ENCODE measurements at places on chromosomes 5 and 9.

GRCh38 chr9:72527801-72528195 is 6.4 kb downstream of the TMC1 start:
- DNase-seq, result no peak

- DNase-seq, result no peak
Measured at GRCh38 chr5:181259974-181260719, 796 bp downstream of the TRIM52 start.

DNA sequence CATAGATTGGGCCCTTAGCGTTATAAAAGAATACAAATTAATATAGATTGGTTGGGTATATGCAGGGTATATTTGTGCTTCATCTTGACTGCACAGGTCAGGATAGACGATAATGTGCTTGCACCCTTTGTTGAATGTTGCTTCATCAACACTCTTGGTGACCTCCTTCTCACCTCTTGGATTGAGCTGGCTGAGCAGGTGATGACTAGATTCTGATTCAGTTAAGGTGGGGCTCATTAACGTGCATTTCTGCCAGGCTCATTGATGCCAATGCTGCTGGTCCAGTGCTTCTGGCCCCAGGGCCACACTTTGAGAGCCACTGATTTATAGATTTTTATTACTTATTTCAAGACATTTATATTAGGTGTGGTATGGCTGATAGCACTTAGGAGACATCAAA is 27.7 kb downstream of the PCSK5 start:
- DNase-seq, result no peak

DNA sequence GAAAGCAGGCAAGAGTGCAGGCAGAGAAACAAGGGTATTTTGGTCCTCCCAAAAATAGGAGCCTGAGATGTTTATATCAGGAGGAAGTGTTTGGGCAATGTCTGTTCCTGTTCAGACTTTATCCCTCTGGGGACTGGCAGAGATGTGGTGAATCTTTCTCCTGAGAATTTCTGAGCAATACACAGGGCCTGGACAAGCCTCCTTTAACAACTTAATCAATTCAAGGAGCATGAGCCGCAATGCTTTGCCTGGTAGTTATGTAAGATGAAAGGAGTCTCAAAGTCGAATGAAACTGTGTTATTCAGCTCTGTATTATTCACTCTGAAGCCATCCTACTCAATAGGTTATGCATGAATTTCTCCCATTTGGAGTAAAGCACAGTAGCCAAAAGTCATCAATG is 365.6 kb downstream of the MAN2A1 start:
- no peak for DNase-seq

GRCh38 chr5:134037160-134037559 is 32.4 kb upstream of the VDAC1 start:
- no peak for DNase-seq

GRCh38 chr5:138538943-138539627 is 4.0 kb downstream of the ETF1 start:
- no peak for DNase-seq

DNA sequence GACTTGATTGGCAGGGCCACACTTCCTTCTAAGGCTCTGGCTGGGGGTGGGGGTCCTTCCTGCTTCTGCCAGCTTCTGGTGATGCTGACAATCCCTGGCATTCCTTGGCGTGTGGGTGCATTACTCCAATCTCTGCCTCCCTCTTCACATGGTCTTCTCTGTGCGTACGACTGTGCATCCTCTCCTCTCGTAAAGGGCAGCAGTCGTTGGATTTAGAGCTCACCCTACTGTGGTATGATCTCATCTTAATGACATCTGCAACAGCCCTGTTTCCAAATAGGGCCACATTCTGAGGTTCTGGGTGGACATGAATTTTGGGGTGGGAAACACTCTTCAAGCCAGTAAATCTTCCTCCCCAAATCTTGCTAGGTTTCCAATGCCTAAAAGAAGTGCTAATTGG is 36.8 kb downstream of the ROPN1L start:
- DNase-seq, result no peak

- no peak for DNase-seq
Measured at GRCh38 chr9:111843971-111844370, 49.2 kb upstream of the SHOC1 start.

DNA sequence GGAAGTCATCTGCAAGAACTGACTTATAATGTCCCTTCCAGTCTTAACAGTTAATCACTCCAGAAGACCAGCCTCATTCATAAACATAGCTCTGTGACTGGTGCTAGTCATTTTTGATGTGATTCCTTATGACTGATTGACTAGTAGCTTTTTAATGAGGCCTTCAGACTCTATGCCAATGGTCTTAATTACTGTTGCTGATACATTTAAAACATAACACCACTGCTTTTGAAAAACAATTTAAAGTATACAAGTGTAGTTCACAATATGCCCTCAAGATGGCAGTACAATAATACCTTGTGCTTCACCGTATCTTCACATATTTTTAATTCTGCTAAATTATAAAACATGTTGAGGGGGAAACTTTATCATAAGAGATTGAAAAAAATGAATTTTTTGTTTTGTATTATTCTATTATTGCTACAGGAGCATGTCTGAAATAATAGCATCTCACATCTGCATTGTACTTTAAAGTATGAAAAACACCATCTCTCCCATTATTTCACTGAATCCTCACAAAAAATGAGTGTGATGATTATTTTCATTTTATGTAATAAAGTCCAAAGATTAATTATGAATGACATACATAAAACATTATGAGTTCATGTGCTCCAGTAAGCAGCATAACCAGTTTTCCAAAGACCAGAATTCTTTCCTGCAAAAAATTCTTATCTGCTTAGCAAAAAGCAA is 55.2 kb upstream of the SHISAL2B start:
- DNase-seq, result no peak

DNA sequence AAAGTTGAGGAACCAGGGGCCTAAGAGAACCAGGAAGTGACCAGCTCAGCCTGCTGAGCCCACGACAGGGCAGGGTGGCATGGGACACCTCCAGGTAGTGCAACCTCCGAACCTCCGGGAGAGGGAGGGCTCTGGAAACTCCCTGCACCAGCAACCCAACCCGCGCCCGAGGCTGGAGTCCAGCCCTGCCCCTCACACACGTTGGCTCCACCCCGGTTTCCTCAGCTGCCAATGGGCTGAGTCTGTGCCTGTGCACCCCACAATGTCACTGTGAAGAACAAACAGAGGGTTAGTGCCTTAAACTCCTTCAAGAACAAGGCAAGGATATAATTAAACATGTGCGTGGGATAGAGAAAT is 17.0 kb upstream of the UNC5A start:
- DNase-seq, result peak; percentile 43

DNA sequence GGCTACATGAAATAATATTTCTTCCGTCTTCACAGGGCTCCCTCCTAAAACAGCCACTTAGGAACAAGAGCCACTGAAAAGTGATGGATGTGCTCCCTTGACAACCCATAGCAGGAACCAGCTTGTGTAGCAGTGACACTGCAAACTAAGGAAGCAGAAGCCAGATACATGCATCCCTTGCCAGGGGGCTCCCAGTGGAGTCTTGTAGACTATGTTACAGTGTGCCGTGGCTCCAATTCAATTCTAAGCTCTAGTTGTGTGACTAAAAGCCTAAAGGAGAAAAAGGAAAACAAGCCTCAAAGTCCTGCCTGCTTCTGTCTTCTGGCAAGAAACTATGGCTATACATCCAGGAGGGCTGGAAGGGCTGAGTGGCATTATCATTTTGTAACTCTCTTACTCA is 12.2 kb upstream of the TAF1L start:
- DNase-seq, result no peak

DNA sequence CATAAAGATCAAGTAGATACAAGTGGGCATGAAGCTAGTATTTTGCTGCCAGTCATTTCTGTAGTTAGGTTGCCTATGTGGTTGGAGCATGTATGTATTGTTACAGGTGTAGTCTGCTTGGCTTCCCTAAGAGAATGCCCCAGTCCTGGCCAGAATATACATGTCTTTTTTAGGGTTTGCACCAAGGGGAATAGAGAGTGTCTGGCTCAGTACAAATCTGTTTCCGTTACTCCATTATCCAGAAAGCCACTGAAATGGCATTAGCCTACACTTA is 23.2 kb downstream of the TGFBR1 start:
- no peak for DNase-seq

DNA sequence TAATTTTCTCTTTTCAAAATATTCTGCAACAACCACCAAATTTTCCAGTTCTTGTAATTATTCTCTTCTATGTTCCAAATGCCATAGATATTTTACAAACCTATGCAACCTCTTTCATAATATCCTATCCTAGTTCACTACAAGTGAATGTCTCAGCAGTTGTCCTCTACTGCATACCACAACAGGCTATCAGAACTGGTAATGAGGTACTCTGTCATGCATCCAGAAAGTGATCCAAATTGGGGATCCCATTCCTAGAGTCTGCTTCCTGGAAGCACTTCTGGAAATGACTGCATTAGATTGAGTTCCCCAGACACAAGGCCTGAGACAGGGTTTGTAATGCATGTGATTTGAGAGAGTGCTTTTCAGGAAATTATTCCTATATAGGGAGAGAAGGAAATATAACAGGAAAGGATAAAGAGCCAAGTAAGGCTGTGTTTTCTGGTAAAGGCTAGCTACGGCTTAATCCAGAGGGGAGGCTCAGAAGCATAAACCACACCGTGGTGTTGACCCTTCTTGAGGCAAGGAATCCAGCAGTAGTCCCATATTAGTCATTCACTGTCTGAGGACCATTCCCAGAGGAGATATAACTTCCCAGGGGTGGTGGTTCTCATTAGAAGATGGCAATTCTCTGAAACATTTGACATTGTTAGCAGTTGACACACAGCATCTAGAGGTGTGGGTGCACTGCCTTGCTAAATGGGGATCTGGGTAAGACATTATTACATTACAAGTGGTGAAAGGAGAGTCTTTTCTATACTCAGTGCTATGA is 80.3 kb upstream of the FST start:
- no peak for DNase-seq

DNA sequence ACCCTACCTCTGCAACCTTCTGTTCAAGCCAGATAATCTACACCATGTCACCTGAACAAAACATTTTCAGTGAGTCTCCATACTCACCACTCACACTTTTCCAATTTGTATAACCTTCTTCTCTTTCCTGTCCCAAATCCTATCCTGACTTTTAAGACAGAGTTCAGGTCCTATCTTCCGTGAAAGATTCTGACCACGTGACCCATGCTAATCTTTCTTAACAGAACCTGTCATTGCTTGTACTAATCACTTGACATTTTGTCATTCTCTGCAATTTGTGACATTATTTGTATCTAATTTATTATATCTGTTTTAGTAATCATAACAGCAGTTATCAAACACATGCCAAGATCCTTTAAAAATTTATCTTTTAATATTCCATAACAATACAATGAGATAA is 132.5 kb upstream of the PRLR start:
- DNase-seq, result no peak

DNA sequence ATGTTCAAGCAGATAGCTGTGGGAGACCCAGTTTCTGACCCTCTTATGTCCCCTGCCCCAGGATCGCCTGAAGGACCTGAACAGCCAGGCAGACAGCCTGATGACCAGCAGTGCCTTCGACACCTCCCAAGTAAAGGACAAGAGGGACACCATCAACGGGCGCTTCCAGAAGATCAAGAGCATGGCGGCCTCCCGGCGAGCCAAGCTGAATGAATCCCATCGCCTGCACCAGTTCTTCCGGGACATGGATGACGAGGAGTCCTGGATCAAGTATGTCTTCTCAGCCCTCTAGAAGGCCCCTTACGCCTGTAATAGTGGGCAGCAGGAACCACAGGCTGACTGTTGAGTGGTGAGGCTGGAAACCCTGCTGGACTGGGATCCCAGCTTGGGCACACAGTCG is 41.1 kb downstream of the DYNC2I2 start:
- no peak for DNase-seq

DNA sequence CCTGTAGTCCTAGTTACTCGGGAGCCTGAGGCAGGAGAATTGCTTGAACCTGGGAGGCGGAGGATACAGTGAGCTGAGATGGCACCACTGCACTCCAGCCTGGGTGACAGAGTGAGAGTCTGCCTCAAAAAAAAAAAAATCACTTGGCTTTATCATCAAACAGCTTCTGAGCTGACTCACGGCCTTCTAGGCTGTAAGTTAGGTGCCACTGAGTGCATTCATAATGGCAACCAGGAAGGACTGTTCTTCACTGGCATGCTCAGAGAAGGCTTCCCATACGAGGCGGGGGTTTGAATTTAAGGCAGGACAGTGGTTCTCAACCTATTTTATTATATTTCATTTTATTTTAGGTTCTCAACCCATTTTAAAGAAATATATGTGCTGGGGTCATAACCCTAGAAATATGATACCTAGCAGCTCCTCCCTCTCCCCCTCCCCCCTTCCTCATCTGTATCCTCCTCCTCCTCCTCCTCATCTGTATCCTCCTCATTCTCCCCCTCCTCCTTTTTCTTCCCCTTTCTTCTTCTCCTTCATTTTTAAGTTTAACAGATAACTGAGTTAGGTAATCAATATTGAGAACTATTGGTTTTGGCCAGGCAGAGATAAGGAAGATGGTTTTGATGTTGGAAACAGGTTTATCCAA is 19.0 kb upstream of the LHFPL2 start:
- no peak for DNase-seq

DNA sequence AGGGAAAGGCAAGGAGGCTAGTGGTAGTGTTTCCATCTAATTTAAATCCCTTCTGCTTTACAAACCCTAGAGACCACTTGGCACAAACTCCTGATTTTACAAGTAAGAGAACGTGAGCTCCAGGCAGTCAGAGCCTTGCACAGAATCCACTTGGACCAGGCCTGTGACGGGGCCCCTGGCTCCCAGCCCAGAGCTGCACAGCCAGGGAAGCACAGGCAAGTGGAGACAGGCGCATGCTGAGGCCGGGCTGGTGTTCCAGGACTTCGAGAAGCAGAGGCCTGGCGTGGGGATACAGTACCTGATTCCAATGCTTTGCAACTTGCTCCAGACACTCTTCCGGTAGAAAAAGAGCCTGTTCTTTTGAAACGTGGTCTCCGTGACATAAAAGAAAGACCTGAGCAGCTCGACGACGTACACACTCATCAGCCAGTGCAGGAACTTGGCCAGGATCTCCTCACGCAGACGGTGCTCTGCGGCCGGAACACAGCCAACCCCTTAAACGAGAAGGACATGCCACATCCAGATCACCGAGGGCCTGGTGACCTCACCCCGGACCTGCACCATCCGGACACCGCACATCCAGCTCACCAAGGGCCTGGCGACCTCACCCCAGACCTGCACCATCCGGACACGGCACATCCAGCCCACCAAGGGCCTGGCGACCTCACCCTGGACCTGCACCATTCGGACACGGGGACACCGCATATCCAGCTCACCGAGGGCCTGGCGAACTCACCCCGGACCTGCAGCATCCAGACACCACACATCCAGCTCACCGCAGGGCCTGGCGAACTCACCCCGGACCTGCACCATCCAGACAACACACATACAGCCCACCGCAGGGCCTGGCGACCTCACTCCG is 12.5 kb downstream of the TERT start:
- peak; percentile 77 for DNase-seq
